Hepatocyte (in vitro differentiated cells): ENCODE measurements at places on chromosomes 6 and 20.

DNA sequence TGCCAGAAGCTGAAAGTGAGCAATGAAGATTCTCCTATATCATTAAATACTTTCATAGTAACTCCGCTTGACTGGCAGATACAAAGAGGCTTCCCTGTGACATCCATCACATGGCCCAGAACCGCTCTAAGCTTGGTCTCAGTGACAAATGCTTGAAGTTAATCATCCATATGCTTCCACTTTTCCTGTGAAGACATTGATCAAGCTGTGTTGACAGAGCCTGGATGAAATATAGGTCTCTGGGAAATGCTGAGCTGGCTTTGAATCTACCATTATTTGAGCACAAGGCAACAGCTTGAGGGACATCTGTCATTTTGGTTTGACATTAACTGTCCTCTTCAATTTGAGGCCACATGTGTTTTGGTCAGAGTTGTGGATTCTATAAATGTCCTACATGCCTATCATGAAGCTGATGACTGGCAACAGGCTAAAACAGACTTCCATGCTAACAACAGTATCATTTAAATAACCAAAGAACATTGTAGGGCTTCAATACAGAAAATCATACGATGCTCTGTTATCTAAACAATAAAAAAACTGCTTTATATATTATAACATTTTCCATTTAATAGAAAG is 402.2 kb upstream of the IRAK1BP1 start:
- no peak for DNase-seq

DNA sequence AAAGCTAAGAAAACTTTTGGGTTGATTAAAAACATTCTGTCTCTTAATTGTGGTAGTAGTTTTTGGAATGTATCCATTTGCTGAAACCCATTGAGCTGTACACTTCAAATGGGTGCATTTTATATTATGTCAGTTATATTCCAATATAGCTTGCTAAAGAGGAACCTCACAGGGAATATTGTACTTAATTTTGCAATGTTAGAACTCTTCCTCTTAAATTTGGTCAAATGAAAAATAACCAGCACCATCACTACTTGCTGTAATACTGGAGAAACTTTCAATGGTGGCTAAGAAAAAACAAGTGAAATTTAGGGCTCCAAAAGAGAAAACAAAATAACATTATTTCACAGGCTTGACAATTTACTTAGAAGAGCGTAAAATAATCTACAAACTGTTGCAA is 651.5 kb downstream of the MAFB start:
- DNase-seq, result no peak

- no peak for DNase-seq
Measured at GRCh38 chr20:41027366-41027765, 1.3 kb upstream of the TOP1 start.

GRCh38 chr6:41779336-41779735 is 364 bp downstream of the FRS3 start:
- no peak for DNase-seq

DNA sequence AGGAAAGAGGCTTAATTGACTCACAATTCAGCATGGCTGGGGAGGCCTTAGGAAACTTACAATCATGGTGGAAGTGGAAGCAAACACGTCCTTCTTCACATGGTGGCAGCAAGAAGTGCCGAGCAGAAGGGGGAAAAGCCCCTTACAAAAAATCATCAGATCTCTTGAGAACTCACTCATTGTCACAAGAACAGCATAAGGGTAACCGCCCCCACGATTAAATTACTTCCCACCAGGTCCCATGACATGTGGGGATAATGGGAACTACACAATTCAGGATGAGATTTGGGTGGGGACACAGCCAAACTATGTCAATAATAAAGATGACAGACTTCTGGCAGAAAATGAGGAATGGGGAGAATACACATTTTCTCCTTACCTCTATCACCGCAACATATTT is 20.5 kb upstream of the OCSTAMP start:
- DNase-seq, result no peak

DNA sequence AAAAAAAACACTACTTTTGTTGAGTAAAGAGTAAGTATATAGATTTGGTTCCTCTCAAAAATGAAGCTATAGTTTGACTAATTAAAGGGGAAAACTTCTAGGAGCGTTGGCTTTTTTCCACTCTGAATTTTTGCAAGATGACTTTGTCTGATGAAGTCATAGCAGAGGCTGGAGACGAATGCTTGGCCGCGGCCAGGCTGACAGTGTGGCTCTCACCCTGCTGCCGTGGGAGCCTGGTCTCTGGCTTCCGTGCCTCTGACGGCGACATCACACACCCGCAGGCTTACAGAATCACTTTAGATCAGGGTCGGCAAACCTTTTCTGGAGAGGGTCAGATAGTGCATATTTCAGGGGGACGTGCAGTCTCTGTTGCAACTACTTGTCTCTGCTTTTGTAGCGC is 145.0 kb downstream of the PHACTR3 start:
- no peak for DNase-seq

GRCh38 chr6:36126553-36127458 is 3.5 kb upstream of the MAPK13 start:
- DNase-seq, result no peak

DNA sequence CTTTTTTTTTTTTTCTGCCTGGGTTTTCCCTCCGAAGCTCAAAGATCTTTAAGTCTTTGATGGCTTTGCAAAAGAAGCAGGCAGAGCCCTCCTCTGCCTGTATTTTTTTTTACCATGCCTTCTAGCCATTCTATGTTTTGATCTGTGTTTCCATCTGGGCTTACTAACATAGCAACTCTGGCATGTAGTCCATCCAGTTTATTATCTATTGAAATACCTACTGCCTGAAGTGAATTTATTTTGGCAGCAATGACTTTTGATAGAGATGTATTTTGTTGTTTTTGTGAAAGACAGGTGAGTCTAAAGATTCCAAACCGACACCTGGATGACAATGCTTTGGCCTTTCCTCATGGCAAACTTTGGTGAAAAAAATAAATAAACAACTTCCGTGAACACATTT is 1157.7 kb upstream of the MAP3K7 start:
- no peak for DNase-seq

- no peak for DNase-seq
Measured at GRCh38 chr6:35929601-35930000, 8.7 kb upstream of the SRPK1 start.

DNA sequence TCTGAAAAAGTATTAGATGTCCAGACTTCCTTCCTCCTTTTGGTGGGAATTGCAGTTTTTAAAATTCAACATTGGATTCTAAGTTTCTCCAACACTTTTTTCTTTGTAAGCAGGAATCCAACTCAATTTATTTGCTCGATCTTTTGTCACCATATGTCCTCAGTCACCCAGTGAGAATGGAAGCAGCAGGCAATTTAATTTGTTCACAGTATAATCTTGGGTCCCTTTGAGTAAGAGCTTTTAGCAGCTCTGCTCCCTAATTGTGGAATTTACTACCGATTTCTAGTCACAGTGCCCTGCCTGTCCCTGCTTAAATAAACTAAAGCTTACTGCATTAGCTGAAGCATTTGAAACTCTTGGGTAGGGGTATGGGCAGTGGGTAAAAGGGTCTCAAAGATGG is 98.6 kb downstream of the BTBD3 start:
- DNase-seq, result no peak

DNA sequence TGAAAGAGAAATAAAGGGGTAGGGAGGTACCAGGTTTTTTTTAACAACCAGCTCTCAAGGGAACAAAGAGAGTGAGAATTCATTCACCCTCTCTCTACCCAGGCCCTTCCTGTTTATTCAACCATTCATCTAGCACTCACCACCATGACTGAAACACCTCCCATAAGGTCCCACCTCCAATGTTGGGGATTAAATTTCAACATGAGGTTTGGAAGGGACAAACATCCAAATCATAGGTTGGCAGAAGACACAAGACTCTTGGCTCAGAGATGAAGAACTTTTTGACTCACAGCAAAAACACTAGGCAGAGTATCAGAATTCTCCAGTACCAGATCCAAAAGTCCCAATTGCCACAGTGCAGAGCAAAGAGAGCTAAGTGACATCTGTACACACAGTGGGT is 186.3 kb downstream of the EDN1 start:
- DNase-seq, result no peak

DNA sequence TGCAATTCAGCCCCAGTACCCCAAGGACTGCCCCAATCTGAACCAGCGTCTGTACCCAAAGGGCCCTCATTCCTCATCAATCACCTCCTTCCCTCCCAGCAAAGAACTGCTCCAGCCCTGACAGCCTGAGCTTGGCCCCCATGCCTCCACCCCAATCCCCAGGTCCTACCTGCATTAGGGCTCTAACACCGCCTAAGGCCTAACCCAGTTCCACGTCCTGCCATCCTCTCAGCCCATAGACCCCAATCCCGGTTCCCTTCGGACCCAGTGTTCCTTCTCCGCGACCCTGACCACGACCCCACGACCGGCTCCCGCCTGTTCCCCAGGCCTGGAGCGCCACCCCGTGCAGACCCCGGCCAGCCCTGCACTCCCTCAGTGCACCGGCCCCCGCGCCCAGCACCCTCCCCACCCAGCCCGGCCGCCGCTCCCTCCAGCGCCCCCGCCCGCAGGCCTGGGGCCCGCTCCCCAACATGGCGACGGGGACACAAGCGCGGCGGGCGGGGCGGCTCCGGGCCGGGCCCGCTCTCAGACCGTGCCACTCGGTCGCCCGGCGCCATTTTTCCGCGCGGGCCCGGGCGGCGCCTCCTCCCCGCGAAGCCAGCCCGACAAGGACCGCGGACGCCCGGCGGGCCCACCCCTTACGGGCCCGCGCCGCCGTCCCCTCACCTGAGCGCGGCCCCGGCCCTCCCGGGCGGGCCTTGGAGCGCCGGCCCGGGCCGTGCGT is 483 bp downstream of the NCOA6 start:
- DNase-seq, result peak; percentile 87

DNA sequence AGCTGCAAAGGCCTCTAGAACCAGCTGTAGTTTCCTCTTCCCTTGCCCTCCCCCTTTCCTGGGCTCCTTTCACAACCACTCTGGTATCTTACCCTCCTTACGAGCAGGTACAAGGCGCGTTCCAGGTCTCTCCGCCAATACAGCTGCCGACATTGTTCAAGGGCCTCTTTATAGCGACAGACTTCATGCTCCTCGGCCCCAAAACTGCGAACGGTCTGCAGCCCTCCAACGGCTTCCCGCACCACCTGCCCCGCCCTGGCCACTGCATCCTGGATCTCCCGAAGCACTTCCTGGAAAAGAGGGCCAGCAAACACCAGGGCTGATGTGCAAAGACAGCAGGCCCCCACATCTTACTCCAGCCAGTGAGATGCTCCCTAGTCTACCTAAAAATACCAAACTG is 6.0 kb downstream of the TAP2 start:
- DNase-seq, result no peak

DNA sequence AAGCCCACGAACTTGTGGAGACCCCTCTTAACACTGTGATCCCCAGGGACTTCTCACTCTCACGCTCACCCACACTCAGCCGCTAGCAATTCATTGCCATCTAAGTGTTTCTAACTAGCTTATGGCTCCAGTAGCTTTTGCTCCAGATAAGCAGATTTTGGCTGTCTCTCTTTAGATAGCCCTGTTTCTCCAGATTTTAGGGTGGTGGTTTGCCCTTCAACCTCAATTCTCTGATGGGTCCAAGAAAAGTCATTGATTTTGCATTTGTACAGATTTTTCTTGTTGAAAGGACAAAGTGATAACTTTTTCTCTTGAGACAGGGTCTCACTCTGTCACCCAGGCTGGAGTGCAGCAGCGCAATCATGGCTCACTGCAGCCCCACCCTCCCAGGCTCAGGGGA is 41.2 kb downstream of the NR2E1 start:
- DNase-seq, result no peak

- no peak for DNase-seq
Measured at GRCh38 chr20:63819224-63819921, 11.7 kb downstream of the ZBTB46 start.

DNA sequence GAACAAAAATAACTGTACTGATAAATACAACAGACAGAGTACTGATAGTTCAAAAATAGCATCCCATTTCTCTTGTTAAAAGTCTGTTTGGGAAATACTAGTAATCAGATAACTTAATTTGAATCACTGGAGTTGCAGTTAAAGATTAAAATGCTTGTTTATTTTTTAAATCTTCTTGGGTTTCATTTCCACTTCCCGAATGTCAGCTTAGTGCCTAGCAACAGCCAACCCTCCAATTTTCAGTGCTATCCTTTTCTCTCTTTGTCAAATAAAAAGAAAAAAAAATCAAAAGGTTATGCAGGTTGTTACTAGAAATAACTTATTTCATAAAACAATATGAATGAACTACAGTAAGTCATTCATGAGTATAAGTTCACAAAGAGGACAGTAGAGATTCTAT is 257.7 kb upstream of the STXBP5 start:
- DNase-seq, result no peak

- no peak for DNase-seq
Measured at GRCh38 chr6:79864001-79864400, 83.4 kb downstream of the ELOVL4 start.

DNA sequence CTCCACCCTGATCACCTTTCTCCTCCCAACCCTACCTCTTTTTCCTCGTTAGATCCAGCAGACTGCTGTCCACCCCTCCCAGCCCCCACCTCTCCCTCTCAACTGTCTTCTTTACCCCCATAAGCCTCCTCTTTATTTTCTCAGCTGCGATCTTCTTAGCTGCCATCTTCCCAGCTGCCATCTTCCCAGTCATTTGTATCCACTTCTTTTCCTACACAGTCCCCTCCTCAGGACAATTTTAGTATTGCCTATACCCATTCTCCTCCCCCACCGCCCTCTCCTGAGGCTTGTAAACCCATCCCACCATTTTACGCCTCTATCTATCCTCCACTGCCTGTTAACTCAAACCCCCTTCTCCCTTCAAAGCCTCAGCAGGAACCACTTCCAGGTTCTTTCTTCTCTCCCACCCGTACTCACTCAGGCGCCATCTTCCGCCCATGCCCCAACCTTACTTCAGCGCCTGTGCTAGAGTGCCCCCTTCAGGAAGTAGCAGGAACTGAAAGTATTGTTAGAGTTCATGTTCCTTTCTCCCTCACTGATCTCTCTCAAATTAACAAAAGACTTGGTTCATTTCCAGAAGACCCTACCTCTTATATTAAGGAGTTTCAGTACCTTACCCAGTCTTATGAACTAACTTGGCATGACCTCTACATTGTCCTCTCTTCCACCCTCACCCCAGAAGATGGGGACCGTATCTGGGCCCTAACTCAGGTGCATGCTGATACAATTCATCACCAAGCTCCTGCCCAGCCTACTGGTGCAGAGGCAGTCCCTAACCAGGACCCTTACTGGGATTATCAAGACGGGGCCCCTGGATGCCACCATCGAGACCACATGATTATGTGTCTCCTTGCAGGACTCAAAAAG is 236.0 kb downstream of the ADGRG6 start:
- DNase-seq, result no peak

DNA sequence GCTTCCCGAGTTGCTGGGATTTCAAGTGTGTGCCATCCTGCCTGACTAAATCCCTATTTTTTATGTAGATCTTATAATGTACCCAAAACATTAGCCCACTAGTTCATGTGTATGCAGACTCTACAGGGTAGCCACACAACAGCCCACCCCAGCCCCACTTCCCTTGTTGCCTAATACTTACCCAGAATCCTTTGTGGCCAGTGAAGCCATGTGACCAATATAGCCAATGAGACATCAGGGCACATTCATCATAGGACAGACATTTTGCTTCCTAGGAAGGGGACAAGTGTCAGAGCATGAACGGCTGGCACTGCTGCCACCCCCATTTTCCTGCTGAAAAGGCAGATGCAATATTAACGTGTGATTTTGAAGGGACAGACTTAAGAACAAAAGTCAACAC is 36.0 kb upstream of the TCP11 start:
- no peak for DNase-seq

- no peak for DNase-seq
Measured at GRCh38 chr6:135657207-135657606, 159.7 kb upstream of the AHI1 start.
